ENCODE measurements at places on chromosomes 4 and X.

GRCh38 chr4:51858605-51859202, 15.8 kb downstream of the DCUN1D4 start:
- DNase-seq, result no peak

DNA sequence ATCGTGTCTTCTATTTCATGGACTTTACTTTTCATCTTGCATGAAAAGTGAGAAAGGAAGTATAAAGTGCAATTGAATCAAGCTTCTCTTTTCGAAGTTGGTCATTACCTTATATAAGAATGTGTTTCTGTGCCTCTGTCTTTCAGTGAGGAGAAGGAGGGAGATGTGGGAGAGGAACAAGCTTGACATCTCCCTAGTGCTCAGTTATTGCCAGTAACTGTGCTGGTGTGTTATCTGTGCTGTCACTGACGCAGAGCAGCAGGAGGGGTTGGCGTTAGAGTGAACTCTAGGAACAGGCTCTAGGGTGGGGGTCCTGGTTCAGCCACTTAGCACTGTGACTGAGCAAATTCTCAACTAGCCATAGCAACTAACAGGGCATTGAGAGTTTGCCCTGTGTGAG, 34.0 kb upstream of the TBC1D9 start:
- DNase-seq, result no peak

GRCh38 chrX:19728915-19729314, 158.5 kb downstream of the SH3KBP1 start:
- no peak for DNase-seq

- DNase-seq, result no peak
Observed at GRCh38 chrX:134362560-134363089, 97.3 kb upstream of the HPRT1 start.
